ENCODE measurements at places on chromosomes 16 and 17.

- no peak for DNase-seq
Measured at GRCh38 chr17:14756479-14756878, 455.6 kb downstream of the HS3ST3B1 start.

- DNase-seq = no peak
Measured at GRCh38 chr16:72474501-72475123, 302.7 kb upstream of the PMFBP1 start.

DNA sequence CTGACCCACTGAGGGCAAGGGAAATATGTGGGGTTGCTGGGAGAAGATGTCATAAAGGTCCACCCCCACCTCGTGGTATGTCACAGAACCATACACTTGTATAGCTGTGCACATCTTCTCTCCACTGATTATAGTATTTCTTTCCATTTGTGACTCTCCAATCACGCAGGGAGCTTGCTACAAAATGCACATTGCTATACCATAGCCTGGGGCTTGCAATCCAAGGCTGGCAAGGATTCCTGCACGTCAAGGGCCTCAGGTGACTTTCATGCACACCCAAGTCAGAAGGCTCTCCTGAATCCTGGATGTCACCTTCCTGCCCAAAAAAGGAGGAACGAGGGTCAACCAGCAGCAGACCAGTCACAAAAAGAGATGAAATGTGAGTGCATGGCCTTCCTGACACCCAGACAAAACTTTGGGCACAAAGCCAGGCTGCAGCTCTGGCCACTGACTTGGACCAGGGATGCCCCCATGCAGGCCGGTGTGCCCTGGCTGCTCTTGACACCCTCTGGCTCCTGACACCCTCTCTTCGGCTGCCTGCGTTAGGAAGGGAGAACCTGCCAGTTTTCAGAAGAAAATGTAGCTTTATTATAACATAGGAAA is 12.1 kb downstream of the TBC1D26 start:
- DNase-seq = no peak

- DNase-seq = no peak
Measured at GRCh38 chr17:9531034-9531433, 44.6 kb downstream of the STX8 start.

- no peak for DNase-seq
Measured at GRCh38 chr17:31688701-31689100, 170.3 kb downstream of the COPRS start.

- DNase-seq = no peak
Measured at GRCh38 chr17:79801156-79802038, 4.5 kb upstream of the CBX8 start.

- no peak for DNase-seq
Measured at GRCh38 chr16:1152651-1153259, at the start of gene CACNA1H. CACNA1H (plus strand) TSS chr16:1153106; CDS start chr16:1153738, 632 bp downstream.

DNA sequence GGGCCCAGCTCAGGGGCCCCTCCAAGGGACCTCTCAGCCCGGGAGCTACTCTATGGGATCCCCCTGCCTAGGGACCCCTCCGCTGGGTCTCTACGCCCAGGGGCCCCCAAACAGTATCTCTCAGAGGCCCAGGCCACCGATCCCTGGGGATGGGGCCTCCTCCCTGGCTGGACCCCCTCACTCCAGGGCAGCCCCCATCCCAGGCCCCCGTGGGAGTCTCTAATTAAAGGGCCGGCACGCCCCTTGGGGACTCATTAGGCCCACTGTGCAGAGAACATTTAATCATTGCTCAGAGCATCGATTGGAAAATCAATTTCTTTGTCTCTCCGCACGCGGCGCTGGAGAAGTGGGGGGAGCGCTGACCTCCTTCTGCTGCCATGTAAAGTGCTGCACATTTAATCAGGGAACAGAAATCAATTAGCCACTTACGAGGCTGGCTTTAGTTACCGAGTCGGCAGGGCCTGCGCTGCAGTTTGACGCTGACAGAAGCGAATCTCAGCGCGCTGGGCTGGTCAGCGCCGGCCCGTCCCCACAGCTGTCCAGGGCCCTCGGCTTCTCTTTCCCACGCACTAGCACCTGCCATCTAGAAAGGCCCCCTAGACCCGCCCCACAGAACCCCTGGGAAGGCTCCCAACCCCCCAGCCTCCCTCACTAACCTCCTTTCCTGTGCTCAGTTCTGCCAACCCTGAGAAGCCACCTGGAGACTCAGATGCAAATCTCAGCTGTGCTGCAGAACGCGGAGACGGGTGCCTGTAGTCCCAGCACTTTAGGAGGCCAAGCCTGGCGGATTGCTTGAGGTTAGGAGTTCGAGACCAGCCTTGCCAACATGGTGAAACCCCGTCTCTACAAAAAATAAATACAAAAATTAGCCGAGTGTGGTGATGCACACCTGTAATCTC is 20.2 kb upstream of the C1QL1 start:
- DNase-seq = no peak

DNA sequence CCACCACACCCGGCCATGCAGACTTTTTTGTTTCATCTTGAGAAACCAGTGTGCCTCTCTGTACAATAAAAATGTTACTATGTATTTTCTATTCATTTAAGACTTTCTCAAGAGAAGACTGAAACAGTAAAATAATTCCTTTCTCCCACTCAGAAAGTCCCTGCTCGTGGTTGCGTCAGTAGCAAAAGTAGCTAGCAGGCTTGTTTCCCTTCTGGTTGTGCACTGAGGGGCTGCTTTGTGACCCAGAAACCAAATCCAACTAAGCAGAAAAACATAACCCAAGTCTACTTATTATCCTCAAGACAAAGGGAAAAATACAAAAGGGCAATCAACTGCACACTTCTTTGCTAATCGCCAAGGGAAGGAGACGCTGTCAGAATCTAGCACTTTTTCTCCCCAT is 3.4 kb upstream of the PNPO start:
- DNase-seq = no peak

Measured in GDM1 (cell line).